ENCODE measurements at places on chromosomes 4 and X.

GRCh38 chrX:53547668-53548067 is 113.5 kb upstream of the HSD17B10 start:
- no peak for DNase-seq

DNA sequence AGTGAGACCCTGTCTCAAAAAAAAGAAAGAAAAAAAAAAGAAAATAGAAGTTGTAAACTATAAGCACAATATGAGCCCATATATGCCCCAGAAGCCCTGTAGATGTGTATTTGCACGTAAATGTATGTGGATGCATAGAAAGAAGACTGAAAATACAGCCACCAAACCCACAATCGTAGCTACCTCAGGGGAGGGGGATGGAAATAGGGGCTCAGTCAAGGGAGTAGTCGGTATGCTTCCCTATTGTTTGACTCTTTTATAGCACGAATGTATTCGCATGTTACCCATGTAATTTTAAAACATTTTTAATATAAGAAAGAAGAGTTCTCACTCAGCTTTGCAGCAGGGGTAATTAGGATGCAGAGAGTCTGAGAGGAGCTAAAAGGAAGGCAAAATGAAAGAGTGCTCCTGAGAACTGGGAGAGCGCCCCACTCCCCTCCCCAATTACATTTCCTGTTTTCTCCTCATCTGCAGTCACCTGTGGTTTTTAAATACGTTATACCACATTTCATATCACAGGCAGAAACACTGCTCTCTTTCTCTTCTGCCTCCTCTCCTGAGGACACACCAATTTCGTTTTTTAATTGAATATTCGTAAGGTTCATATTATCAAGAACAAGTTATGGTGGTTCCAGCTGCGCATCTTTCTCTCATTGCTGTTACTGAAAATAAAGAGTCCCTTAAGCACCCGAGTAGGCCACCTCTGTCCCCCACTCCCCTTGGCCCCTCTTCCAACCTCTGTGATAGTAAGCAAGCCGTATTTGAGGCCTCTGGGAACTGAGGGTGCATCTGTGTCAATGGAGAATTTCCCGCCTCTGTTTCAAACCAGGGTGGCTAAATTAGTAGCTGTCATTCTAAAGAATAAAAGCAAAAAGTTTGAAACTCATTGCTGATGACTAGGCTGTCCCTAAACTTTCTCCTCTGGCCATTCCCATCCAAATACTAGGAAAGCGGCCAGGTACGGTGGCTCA is 10.7 kb downstream of the SEPTIN6 start:
- DNase-seq: no peak

DNA sequence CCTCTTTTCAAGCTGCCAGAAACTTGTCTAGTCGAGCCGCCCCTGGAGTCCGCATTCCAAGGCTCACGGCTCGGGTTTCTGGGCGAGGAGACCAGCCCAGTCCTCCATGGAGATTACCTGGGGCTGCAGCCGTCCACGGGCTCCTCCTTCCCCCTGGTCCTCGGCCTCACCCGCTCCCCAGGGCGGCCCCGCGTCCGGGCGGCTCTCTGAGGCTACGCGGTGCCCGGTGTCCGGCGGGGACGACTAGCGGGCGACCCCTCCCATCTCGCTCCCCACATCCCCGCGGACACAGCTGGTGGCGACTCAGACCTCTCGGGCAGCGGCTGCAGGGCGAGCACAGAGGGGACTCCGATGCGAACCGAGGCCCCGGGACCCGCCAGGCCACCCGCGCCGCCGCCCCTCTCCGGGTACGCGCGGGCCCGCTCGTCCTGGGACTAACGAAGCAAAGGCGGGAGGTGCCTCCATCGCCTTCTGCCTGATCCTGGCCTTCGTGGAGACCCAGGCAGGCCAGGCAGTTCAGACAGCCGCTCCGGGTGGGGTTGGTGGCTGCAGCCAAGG is 159.4 kb downstream of the TRAM1L1 start:
- no peak for DNase-seq

DNA sequence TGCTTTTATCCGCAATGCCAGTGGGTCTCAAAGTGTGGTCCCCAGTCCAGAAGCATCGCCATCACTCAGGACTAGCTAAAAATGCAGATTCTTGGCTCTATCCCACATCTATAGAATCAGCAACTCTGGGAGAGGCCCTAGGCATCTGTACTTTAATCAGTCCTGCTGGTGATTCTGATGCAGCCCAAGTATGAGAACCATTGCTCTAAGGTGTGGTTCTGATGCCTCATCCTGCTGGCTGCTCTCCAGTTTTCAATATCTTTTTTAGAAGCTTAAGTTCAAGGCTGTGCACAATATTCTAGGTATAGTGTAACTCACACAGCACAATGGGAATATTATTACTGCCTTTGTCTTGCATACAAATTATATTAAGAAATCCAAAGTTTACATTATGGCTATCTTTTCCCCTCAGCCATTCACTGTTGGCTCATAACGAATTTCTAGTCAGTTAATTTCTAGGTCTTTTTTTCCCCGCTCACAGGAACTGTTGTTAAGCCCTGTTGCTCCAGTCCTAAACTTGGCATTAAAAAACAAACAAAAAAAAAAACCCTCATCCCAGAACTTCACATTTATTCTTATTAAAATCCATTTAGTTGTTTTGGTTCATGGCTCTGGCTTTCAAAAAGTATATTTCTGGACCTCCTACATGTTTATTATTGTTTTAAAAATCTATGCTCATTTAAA is 109.1 kb downstream of the PHEX start:
- no peak for DNase-seq

- DNase-seq: no peak
These were observed 696.9 kb downstream of the RAB28 start for GRCh38 chr4:12787261-12787660.

DNA sequence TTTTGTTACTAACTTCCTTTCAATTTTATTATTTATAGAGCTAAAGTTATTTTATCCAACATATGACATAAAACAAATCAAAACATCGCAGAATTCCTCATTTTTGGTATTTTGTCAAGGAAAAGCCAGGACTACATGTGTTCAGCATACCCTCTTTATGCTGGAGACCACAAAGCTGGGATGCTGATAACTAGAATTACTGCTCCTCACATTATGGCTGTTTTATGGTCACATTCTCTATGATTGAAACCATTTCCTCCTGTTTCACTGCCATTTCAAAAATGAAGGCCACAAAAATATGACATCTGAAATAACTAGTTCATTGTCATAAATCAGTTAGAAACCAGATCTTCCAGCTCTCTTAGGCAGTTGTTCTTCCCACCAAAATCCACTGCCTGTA is 41.7 kb downstream of the KLHL34 start:
- no peak for DNase-seq

GRCh38 chr4:172657081-172657480 is 511.5 kb upstream of the GALNT7 start:
- DNase-seq: no peak

- DNase-seq: no peak
These were observed 77.2 kb upstream of the NEIL3 start for GRCh38 chr4:177232473-177232872.

DNA sequence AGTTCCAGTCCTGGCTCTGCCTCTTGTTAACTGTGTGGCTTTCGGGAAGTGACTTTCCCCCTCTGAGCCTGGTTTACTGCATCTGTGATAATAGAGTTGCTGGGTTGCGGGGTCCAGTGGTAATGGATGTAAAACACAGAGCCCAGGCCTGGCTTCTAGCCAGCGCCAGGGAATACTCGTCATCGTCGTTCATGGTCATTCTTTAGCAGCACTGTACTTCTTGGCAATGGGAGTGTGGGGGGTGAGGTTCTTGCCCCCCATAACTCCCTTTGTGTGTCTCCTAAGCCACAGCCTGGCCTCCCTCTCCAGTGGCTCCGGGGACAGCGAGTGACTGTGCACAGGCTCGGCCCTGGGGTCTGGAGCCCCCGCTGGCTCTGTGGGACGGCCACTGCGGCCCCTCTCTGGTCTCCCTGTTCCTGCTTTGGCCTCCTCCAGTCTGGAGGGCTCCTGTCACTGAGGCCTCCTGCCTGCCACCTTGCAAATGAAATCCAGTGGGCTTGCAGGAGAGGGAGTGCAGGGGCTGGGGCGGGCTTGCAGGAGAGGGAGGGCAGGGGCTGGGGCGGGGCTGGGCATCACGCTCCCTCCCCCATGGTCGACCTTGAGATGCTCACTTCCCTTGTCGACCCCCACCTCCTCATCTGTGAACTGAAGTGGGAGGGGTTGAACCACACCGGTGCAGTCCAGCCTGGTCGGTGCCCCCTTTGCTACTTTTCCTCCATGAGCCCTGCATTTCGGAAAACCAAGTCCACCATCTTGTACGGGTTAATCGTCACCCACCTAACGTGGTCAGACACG is 13.2 kb downstream of the PSAPL1 start:
- no peak for DNase-seq

DNA sequence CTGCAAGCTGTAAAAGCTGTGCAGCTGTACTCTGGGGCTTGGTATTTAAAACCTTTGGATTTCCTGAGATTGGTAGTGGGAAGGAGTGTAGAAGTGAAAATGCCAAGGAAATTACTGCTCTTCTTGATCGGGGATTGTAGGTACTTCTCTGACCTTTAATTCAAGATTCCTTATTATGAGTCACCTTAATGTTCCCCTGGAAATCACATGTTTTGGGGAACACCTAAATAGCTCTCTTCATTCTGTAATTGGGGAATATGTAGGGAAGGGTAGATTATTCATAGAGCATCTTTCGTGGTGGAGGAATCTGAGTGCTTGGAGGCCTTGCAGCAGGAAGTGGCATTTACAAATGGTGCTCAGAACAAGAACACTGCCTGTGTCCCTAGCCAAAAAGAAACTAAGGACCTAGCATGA is 137.8 kb downstream of the UCHL1 start:
- no peak for DNase-seq

DNA sequence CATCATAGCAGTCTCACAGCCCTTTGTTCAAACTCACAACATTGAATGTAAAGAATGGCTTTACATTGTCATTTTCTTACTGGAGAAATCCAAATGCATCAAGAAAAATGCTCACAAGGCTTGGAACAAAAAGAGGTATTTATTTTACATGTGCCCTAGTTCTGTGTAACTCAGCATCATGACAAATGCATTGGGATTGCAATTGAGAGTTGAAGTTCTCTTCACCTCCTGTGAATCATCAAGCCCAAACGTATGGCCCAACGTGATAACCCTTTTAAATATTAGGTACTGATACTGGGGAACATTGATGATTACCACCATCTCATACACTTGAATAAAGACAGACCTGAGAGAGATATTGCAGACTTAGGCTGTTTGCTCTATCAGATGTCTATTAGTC is 61.6 kb downstream of the GASK1B start:
- DNase-seq: no peak

DNA sequence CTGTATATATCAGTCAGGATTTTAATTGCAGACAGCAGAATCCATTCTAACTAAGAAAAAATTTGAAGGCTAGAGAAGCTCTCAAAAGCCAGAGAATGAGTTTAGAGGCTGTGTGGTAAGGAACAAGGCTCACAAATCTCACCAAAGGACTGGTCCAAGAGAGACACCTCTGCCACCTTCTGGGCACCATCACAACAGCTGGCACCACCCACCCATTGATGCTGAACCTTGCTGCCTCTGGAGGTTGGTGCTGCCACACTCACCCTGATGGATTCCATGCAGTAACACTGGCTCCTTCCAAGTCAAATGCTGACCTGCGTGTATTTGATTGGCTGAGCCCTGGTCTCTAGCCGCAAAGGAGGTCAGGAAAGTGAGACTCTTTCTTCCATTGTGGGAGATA is 100.8 kb downstream of the BEND2 start:
- no peak for DNase-seq

DNA sequence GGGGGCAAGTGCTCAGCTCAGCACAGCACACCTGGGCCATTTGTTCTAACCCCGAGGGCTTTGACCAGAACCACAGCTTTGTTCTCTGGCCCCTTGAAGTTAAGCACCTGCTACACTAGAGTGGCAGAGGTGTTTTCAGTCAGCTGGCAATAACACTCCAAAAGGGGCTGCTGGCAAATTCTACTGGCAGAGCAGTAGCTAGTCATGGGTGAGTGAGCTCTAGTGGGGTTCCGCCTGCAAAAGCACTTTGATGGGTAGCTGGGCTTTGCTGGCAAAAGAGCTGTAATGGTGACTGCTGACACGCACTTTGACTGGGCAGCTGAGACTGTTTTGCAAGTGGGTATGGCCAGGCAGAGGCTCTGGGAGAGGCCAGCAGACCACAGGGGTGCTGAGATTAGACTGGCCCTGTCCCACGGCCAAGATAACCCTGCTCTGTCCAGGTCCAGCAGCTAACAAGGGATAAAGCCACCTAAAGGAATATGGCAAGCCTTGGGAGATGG is 65.2 kb upstream of the TENT5D start:
- no peak for DNase-seq

DNA sequence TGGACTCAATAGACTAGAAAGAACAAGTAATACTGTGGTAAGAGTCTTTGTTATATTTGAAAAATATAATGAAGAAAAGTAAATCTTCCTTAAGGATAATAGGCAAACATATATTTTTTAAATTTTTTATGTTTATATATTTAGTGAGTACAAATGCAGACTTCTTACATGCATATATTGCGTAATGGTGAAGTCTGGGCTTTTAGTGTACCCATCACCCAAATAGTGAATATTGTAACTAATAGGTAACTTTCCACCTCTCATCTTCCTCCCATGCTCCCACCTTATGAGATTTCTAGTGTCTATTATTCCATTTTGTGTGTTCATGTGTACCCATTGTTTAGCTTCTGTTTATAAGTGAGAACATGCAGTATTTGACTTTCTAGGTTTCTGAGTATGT is 711.2 kb upstream of the NDST4 start:
- no peak for DNase-seq

DNA sequence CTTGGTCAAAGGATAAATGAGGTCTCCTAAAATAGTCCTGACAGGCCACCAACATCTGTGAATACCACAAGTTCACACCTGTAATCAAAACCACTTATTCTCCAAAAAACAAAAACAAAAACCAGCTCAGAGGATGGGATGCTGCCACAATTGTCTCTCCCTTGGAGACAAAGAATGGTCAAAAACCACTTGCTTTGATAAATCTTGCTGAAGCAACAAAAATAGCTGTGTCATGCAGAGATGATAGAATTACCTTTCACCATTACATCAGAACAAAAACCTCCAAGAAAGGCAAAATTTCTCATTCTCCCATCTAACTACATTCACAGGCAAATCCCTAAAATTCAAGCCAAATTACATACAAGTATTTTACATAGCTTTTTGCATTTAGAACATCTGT is 180.4 kb downstream of the MAML3 start:
- no peak for DNase-seq

DNA sequence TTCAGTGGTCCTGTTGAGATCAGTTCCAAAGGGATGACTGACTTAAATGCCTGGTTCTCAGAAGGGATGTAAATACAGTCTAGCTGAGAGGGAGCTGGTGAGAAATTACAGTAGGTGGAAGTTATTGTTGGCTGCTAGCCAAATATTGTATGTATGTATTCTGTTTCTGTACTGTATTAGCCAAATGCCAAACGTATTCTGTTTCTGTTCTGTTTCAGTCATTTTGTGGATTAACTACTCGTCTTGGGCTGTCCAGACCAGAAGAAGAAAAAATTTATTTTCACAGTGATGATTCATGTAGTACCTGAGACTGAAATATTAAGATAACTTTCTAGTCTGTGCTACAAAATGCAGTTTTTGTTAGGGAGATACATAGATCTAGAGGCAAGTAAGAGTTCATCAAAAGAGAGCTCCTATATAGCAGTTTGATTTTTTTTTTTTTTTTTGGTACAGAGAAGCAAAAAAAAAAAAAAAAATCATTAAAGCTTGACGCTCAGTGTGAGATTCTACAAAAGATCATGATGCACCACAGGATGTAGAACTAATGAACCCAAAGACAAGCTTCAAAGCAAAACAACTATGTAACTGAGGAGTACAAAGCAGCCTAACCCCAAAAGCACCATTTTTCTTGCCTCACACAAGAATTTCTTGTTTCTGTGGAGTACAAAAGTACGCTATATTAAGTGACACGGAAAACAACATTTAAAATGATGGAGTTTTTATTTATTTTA is 54.8 kb downstream of the CASP6 start:
- no peak for DNase-seq

- DNase-seq: no peak
These were observed 8.4 kb downstream of the TMEM271 start for GRCh38 chr4:567457-568350.
